ENCODE measurements at places on chromosomes 6 and 20.

DNA sequence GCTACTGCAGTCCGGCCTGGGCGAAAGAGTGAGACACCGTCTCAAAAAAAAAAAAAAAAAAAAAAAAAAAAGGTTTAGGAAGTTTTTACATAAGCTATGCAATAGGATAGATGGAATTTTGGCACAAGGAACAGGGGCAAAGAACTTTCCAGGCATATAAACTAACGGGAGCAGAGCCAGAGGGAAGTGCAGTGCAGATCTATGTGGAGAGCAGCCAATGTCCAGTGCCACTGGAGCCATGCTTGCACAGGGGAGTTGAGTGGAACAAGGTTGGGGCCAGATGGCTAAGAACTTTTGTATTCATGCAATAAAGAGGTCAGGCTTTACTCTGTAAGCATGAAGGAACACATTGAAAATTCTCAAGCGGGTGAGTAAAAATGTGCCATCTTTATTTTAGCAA is 10.8 kb downstream of the SLC17A2 start:
- DNase-seq = no peak

GRCh38 chr6:165636402-165637048 is 26.5 kb downstream of the PDE10A start:
- no peak for DNase-seq

DNA sequence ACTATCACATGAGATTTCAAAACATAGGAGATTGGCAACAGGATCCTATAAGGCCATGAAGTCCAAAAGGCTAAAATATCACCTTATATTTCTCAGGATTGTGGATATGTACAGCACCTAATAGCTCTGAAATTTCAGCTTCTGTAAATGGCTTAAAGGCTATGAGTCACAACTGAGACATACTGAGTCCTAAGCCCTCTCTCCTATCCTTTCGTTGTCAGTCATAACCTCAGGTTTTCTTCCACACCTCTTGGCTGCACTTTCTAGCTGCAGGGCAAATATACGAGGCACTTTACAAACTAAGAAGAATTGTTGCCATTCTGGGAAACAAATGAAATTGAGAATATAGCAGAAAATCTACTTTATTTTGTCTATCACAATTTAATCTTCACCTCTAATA is 969.9 kb upstream of the EPHA7 start:
- DNase-seq = no peak

DNA sequence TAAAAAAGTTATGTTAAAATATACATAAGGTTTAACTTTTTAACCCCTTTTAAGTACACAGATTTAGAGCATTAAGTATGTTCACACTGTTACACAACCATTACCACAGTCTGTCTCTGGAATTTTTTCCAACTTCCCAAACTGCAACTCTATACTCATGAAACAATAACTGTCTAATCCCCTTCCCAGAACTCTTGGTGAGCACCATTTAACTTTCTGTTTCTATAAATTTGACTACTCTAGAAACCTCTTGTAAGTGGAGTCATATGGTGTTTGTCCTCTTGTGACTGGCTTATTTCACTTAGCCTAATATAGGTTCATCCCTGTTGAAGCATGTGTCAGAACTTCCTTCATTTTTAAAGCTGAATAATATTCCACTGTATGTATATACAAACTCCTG is 98.1 kb downstream of the MAP3K7 start:
- no peak for DNase-seq

DNA sequence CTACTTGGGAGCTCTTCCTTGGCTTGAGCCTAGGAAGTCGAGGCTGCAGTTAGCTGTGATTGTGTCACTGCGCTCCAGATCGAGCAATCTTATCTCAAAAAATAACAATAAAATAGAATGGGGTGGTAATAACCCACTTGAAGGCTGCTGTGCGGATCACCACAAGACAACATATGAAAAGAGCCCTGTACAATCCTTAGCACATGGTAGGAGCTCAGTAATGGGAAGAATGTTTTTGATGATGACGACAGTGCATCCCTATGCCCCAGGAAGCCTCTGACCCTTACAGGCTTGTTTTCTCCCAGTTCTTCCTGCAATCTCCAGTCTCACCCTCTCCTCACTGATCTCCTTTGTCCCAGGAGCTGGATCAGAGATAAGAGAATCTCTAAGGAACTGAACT is 15.5 kb downstream of the SCUBE3 start:
- no peak for DNase-seq

Data from stimulated activated effector memory CD8-positive, alpha-beta T cell treated with anti-CD3 and anti-CD28 coated beads, Interleukin-12 subunit alpha, Interleukin-12 subunit beta, amount 100 ng/mL, for 72 hours (primary cell).